IMR-90 (cell line): ENCODE measurements at places on chromosomes 7 and 10. TPM values are rescaled to one million over a fixed set of nuclear protein-coding genes. Genes with fewer than 3 reads are reported as not detected.

Gene SEMA3E
- total RNA-seq: 0.72 and 1.1 TPM in 2 replicates

Gene CADPS2
- 0.28 and 0.54 TPM in 2 replicates for total RNA-seq

Gene CASP7
- total RNA-seq: 16.7 and 20.3 TPM in 2 replicates

Gene TMEM26
- total RNA-seq: 0.36 and 0.56 TPM in 2 replicates

Gene ECHS1
- total RNA-seq: 60.8 and 71.1 TPM in 2 replicates

Gene SGMS1
- 26.7 and 30.8 TPM in 2 replicates for total RNA-seq

Gene LFNG
- total RNA-seq: 1.4 and 1.8 TPM in 2 replicates

Gene ANXA8
- total RNA-seq: 0.83 and 0.90 TPM in 2 replicates

Gene CUZD1
- 0.36 and 0.56 TPM in 2 replicates for total RNA-seq

Gene FBXO24
- total RNA-seq: 0.28 and 0.54 TPM in 2 replicates

Gene LRRC17
- 271 and 280 TPM in 2 replicates for total RNA-seq

Gene AOAH
- total RNA-seq: not detected in 2 replicates

Gene CHAT
- total RNA-seq: not detected in 2 replicates

Gene SMO
- total RNA-seq: 15.3 and 18.5 TPM in 2 replicates

Gene CCL24
- not detected in 2 replicates for total RNA-seq

Gene SLC26A5
- total RNA-seq: not detected in 2 replicates

Gene GALNT17
- not detected in 2 replicates for total RNA-seq

Gene PLEKHS1
- not detected in 2 replicates for total RNA-seq

Gene SPDYE11
- total RNA-seq: not detected in 2 replicates

Gene TMEM236
- not detected in 2 replicates for total RNA-seq

Gene RASA4
- total RNA-seq: 3.3 and 3.8 TPM in 2 replicates

Gene SNX10
- total RNA-seq: not detected in 2 replicates

Gene IGFBP1
- total RNA-seq: not detected in 2 replicates

Gene NOS3
- total RNA-seq: 0.28 and 0.72 TPM in 2 replicates

Gene GJD4
- total RNA-seq: not detected in 2 replicates
